HAP-1 (cell line): ENCODE measurements at places on chromosomes 7 and 10.

DNA sequence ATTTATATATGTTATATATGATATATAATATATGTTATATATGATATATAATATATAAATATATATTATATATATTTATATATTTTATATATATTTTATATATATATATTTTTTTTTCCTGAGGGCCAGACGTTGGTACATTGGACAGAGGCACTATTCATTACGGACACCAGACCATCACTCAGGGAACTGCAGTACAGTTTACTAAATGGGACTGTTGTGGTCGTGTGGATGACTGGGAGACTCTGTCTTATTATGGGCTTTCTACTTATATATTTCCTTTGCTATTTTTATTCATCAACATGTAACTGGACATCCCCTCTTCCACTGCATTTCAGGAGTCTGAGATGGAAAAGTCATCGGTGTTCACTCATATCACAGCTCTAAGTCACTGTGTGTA, 87.1 kb upstream of the PRKCQ start:
- DNase-seq = no peak

GRCh38 chr10:63618552-63618951, 97.4 kb downstream of the REEP3 start:
- no peak for DNase-seq

GRCh38 chr10:83880252-83880791, 259.0 kb upstream of the GHITM start:
- no peak for DNase-seq

DNA sequence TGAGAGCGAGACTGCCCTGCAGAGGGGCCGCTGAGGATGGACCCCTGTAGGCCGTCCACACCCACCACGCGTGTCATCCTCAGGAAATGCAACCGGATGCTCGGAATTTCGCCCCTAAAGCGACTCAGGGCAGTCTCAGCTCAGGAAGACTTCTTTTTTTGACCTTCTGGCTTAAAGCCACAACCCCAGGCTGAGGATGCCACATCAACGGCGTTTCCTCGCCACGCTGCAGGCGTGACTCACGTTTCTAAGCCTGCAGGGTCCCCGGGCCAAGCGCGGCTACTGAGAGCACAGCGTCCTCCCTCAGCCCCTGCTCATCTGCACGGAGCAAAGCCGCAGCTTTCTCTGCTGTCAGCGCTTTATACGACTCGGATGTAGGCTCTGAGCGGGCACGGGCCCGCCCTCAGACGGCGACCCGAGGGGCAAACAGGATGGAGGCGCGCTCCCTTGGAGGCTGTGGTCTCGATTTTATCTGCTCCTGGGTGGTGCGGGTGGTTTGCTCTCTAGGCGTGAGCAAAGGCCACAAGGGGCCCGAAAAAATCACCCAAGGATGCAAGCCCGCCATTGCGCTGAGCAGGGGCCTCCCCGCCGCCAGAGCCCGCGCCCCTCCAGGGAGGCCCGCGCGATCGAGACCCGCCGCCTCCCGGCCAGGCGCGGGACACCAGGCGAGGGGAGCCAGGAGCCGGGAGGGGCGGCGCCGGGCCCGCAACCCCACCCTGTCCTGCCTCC, 726 bp upstream of the INSIG1 start:
- DNase-seq = peak; percentile 25

DNA sequence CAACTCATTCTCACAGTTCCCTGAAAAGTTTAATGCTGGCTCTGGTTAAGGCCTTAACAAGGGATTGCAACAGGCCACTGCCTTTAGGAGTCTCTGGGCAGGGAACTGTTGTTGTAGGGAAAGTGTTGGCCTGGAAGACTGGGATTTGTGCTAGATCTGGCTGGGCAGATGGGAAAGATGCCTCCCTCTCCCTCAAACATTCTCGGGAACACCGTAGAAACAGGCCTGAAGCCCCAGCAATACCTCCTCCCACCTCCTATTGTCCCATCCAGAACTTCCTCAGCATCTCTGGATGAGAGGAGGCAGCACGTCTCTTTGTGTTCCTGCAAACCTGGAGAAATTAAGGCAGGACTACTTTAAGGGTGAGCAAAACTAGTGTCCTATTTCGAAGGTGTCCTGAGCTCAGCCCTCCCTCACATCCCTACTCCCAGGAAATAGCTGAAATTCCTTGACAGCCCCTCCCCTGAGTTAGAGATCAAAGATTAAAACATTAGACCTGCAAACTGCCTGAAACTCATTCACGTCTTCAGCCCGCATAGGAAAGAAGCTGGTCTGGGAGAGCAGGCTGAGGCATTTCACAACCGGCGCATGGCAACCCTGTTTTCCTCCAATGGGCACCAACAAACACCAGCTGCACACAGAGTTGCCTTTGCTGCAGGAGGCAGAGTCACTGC, 10.9 kb upstream of the MAP3K8 start:
- DNase-seq = peak; percentile 38
